ENCODE measurements at places on chromosomes 2 and 18.

- DNase-seq: no peak
These were observed 978.8 kb upstream of the POU3F3 start for GRCh38 chr2:103875131-103875530.

DNA sequence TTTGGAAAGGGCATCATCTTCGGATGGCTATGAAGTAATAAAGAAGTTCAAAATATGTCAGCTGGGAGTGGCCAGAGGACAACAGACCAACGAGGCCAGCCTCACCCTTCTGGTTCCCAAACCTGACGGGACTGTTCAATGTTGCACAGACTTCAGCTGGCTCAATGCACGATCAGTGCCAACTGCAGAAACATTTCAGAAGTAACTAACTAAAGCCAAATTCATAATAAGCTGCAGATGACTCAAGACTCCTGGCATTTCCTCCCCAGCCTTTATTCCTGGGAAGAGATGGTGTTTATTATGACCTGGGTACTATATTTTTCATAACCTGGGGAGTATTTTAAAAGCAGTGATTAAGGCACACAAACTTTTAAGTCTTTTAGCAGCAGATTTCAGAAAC is 3.8 kb upstream of the ATP6V1C2 start:
- DNase-seq: no peak

DNA sequence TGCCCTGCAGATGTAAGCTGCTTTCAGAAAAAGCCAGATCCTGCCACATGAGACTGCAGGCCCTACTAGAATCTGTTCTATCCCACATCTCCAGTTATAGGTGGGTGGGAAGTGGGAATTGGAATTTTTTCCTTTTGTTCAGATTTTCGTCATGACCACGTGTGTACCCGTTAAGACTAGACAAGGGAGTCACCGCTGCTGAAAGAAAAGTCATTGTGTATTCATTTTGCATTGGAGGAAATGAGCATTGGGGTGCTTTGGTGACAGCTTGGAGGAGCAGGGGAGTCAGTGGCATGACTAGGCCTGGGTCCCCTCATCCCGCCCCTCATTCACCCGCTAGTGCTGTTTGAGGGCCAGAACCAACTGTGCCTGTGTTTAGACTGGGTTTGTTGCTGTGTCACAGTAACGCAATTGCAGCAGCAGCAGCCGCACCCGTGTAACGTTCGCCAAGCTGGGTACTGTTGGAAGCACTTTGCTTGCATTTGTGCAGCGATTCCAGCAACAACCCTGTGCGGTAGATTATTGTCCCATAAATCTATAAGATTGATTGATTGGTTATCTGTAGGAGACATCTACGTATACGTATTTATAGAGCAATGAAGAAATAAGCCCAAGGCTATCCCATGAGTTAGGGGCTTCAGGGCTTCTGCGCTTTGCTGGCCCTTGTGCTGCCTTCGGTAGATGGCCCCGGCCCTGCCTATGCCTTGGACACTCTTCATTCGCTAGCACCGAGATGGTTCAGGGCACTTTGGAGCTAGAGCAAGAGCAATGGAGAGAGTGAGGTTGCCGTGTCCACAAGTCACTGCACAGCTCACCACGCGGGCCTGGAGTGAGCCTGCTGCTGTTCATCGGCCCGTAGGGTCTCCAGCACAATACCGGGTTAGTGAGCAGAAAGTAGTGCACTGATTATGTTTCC is 194.9 kb downstream of the AGAP1 start:
- DNase-seq: no peak

- no peak for DNase-seq
These were observed 445.6 kb upstream of the SPRED2 start for GRCh38 chr2:65878011-65878340.

- DNase-seq: no peak
These were observed 13.8 kb downstream of the ZNF2 start for GRCh38 chr2:95179451-95179850.

- DNase-seq: no peak
These were observed 5.2 kb downstream of the ARHGAP25 start for GRCh38 chr2:68739595-68740399.

GRCh38 chr2:28247290-28247689 is 145.4 kb upstream of the FOSL2 start:
- DNase-seq: no peak

DNA sequence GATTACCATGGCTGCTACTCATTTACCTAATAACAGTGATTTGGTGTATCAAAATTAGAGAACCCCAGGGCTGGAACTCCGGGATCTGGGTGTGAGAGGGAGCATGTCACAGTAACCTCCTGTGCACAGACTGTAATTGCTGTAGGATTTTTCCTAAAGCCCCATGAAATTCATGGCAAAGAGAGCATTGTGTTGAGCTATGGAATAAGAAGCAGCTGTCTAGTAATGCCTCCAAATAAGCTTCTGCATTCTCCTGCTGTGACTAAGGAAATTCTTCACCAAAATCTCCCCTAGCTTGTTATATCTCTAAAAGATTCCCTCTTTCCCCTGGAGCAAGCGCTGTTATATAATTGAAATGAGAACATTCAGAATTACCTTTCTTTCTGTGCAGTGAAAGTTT is 158.1 kb upstream of the SPATS2L start:
- DNase-seq: no peak

DNA sequence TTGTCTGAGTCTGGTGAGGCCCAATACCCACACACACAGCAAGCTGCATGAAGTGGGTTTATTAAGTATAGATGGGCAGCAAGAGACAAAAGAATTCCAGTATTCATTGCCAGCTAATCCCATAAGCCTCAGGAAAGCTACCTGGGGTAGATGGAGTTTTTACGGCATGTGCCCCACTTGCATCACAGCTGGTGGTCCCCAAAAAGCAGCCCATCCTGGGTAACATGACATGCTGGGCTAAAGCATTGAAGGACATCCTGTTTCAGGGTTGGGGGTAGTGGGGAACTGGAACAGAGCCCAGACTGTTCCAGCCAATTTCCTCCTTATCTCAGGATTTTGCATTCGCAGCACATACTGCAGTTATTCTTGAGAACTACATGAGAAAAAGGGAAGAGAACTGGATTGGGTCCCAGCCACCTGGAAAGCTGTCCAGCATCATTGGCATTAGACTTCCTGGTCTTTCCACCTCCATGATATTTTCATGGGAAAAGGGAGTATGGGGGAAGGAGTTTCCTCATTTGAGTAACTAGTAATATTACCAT is 240.1 kb upstream of the MMADHC start:
- no peak for DNase-seq

DNA sequence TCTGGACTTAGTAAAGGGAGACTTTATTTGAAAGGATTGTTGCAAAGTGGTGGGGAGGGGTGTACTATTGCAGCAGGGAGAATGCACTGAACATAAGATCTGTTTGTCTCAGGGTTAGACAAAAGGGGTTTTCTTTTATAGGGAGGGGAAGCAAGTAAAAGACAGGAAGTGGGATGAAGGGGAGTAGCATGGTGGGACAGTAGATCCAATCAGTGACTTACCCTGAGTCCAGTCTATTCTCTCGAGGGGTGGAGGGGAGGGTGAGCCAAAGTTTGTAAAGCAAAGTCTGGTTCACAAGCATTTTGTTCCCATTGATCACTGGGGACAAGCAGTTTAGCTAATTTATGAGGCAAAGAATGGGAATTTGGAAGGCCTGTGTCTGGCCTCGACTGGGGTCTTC is 35.0 kb upstream of the CYP27C1 start:
- DNase-seq: no peak

DNA sequence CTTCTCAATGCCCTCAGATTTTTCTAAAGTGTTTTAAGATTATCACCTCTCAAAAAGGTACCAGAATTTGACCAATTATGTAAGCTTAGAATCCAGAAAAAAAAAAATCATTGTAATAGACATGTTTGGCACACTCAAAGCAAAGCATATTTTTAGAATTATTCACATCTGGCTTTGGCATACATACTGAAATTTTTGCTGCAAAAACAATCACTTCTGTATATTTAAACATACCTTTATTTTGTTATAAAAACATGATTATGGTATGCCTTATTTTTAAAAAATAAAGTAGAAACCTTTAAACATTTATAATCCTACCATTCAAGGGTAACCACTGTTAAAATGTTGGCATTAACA is 143.3 kb downstream of the ESCO1 start:
- no peak for DNase-seq

GRCh38 chr2:192413812-192414681 is 219.3 kb upstream of the TMEFF2 start:
- DNase-seq: no peak

GRCh38 chr2:232321817-232322559 is 56.6 kb upstream of the ALPP start:
- no peak for DNase-seq

DNA sequence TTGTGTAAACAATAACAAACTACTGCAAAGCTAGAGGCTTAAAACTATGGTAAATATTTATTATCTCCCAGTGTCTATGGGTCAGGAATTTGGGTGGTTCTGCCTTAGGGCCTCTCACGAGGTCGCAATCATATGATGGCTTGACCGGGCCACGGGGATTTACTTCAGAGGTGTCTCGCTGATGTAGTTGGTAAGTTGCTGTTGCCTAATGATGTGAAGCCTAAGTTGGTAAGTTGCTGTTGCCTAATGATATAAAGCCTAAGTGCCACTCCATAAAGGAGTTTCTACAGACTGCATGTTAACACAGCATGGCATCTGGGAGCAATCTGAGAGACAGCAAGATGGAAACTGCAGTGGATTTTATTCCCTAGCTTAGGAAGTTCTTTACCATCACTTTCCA is 35.8 kb downstream of the FMNL2 start:
- DNase-seq: no peak

DNA sequence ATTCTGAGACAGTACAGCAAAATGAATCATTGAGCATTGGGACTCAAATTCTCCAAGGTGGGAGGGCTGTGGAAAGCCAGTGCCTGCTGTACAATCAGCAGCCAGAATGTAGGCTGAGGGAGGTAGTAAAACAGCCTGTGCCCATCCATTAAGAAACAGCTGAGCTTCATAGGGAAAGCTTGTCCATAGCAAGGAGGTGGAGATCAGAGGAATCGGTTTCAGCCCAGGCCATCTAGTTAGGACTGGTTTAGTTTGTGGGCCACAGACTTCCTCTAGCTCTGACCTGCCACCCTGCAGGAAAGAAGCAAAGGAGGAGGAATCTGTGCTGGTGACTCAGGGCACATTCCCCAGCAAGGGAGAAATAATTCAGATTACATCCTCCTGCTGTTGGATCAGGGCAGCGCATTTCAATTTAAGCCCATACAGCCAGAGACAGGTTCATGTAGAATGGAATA is 333.4 kb downstream of the SETBP1 start:
- no peak for DNase-seq

GRCh38 chr2:236577481-236578410 is 8.1 kb downstream of the ACKR3 start:
- no peak for DNase-seq

- DNase-seq: no peak
These were observed 92.8 kb upstream of the MSH2 start for GRCh38 chr2:47309952-47310800.

DNA sequence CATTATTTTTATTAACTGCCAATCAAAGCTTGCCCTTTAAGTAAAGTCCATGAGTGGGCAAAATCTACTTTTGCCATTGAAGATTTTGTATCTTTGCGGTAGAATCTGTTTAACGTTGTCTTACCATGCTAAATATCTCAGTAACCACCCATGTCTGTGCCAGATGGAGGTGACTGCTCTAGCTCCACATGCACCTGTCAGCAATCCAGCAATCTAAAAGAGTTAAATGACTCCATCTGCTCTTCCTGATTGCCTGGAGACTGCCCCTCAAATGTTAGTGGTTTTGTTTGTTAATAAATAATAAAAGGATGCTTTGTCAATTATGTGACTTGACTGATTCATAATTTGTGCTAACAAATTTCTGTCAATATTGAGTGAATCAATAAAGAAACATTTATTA is 141.7 kb downstream of the RBM43 start:
- DNase-seq: no peak

- no peak for DNase-seq
These were observed 1.4 kb downstream of the NEURL3 start for GRCh38 chr2:96503637-96504243.

DNA sequence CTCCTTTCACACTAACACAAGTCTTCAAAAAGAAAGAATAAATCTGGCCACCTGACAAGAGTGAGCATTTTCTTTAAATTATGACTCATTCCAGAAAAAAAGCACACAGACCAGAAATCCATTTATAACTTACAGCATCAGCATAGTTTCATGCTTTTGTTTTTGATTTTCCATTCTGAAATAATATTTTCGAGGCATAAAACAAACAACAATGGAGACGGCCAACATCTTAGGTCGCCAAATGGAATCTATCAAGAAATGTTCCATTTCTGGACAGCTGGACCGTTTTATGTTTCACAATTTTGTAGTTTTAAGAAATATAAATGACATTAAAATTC is 165.4 kb upstream of the ZFP36L2 start:
- DNase-seq: no peak

DNA sequence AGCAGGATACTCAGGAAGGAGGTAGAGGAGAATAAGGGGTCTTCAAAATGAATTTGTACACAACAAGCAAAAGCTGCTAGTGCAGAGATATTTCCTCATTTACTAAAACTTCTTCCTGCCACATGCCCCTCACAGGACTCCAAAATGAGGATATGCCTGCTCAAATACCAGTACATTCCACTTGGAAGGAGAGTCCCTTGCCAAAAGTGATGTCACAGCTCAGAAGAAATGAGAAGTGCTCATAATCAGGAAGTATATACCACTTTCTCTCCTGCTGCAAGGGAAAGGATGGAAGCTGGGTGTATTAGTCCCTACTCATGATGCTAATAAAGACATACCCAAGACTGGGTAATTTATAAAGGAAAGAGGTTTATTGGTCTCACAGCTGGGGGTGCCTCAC is 87.7 kb upstream of the FSHR start:
- no peak for DNase-seq

DNA sequence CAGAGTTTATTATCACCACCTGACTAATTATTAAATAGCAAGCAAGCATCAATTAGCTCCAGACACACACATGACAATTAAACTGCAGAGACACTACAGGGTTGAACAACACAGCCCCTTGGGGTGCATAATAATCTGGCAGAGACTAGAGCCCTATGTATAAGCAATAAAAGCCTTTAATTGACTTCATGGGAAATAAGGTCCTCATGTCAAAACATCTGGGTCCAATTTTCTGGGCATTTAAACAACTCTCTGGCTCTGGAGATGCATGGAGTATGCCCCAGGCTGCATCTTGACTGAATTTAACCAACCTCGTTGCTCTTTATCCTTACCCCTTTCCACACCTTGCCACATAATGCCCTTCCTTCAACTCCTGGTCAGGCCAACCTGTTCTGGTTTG is 270.7 kb upstream of the THUMPD2 start:
- no peak for DNase-seq

GRCh38 chr18:34128436-34128835 is 96.3 kb downstream of the NOL4 start:
- no peak for DNase-seq

All from CD4-positive, alpha-beta T cell treated with Interleukin-10 for 1 hour (primary cell).